ENCODE measurements at places on chromosomes 5 and 9. TPM values are rescaled to one million over a fixed set of nuclear protein-coding genes. Genes with fewer than 3 reads are reported as not detected.

DNA sequence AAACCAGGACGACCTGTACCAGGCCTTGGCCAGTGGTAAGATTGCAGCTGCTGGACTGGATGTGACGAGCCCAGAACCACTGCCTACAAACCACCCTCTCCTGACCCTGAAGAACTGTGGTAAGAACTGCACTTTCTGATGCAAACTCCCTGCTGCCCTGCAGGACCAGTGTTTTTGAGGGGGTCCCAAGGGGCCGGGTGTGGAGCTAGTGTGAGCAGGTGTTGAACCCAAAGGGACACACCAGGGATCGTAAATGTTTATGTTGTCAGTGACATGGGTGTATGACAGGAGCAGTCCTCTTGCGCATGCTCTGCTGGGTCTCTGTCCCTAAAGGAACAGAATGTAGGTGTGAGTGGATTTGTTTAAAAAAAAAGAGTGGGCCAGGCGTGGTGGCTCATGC is 9.5 kb downstream of the GRHPR start:
- no peak for ATAC-seq

- ATAC-seq, result no peak
These were observed 58.4 kb downstream of the WHRN start for GRCh38 chr9:114446672-114447450.

SAXO1 gene
- 1.1 TPM for total RNA-seq

GRCh38 chr5:138549414-138549813 is 6.4 kb upstream of the ETF1 start:
- no peak for ATAC-seq

GRCh38 chr5:26625099-26625498 is 413.3 kb downstream of the CDH9 start:
- no peak for ATAC-seq

EPB41L4A gene
- 0.70 TPM for total RNA-seq

PAEP gene
- not detected for total RNA-seq

GRCh38 chr9:120888626-120889025 is 11.6 kb upstream of the PHF19 start:
- ATAC-seq, result no peak

GRCh38 chr9:33787839-33788238 is 7.5 kb upstream of the PRSS3 start:
- ATAC-seq, result no peak

DNA sequence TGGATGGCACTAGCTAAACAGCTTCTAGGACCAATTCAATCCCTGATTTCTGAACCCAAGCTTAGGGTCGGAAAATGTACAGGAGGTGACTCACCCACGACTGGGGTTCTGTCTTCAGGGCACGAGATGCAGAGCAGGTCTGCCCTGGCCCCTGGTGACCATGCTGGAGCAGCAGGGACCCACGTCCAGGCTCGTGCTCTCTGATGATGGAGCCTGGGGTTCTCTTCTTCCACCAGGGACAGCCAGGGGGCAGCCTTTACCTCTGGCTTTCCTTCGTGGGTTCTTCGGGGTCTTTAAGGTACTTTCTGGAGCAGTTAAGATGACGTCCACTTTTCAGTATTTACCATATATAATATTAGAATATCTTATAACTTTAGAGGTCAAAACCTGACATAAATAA is 2.1 kb downstream of the CFAP77 start:
- peak; percentile 34 for ATAC-seq

CTNND2 gene
- total RNA-seq, result 3.0 TPM

- ATAC-seq, result peak; percentile 59
These were observed 351.4 kb downstream of the SEMA5A start for GRCh38 chr5:9194509-9194908.

- no peak for ATAC-seq
These were observed 65.2 kb upstream of the GLIS3 start for GRCh38 chr9:4365055-4365454.

DNA sequence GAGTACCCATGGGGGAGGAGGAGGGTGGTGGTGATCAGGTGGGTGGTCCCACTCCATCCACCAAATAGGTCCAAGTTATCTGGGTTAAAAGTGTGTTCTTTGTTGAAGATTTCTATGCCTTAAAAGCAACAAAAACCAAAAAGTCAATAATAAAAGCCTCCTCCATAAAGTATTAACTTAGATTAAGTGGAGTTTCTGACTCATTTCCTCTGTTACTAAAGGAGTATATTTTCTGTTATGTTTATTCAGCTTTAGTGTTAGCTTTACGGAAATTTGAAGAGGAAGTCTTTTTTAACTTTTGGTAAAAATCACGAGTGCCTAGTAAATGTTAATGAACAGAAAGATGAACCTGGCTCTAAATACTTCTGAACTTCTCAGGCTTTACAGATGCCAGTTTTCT is 17.8 kb downstream of the FBXO38 start:
- ATAC-seq, result no peak

GRCh38 chr5:61811052-61811451 is 479.0 kb downstream of the ZSWIM6 start:
- no peak for ATAC-seq

STC2 gene
- total RNA-seq, result 7.7 TPM

- no peak for ATAC-seq
These were observed at the start of gene SHOC1 for GRCh38 chr9:111794835-111795556. SHOC1 (minus strand) TSS chr9:111794937; CDS start chr9:111791418, 3,519 bp downstream.

- no peak for ATAC-seq
These were observed 45.9 kb upstream of the JAK2 start for GRCh38 chr9:4939118-4939561.

DNA sequence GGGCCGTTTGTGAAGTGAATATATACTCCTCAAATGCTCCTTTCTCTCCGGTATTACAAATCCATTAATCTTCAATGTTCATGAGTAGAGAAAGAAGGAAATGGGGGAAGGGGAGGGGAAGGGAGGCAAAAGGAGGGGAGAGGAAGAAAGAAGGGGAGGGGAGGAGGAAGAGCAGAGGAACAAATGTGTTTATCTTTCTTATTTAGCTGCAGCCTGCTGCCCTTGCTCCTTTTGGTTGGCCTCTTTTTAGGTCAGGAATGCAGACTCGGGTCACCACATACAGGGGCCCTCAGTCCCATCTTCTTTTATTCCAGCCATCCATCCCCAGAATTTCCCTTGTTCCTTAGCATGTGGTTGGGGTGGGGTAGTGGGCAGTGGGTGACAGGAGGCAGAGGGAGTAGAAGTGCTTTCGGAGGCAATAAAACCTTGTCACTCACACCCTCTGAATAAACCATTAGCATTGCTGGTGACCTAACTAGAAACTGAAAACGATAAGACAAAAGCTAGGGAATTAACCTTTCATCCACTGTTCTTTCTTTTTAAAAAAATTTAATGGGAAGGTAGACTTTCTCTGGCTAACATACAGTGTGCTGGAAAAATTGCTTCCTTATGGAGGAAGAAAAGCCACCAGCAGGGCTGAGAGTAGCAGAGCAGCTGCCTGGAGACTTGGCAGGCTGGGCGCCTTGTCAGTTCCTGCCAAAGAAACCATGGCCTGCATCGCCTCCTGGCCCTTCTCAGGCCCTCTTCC is 16.8 kb upstream of the PRLR start:
- peak; percentile 63 for ATAC-seq

SH2D3C gene
- 8.1 TPM for total RNA-seq

DNA sequence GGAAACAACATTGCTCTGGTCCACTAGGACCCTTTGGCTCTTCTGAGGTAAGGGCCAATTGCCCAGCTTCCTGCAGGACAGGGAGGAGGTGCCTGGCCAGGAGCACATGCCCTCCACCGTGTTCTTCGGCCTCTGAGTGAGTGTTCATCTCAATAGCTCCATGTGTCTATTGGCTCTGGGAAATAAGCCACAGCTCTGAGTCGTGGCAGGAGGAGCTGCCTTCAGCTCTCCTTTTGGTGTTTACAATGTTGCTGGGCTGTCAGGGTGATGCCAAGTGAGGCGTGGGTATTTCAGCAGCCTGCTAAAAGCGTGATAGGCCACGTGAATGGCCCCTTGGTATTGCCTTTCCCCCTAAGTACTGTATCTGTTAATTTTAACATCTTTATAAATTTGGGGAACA is 26.6 kb downstream of the GADD45G start:
- ATAC-seq, result no peak

GRCh38 chr5:89120719-89121118 is 237.7 kb upstream of the MEF2C start:
- ATAC-seq, result no peak

SEPTIN8 gene
- total RNA-seq, result 37.3 TPM

DNA sequence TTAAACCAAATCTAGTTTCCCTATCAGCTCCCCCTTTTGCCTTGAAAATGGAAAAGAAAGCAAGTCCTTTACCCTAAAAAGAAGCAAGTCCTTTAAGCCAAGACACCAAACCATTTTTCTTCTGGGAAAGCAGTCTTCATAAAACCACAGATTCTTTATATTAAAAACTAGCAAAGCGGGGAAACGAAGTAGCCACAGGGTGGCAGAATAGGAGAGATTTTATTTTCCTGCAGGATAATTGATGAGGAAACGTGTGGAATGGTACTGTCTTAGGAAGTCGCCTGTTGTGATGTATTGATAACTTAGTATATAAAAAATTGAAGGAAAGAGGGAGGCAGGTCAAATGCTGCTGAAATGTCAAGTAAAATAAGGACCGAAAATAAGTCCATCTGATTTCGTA is 41.1 kb downstream of the ZNF883 start:
- peak; percentile 21 for ATAC-seq

DNA sequence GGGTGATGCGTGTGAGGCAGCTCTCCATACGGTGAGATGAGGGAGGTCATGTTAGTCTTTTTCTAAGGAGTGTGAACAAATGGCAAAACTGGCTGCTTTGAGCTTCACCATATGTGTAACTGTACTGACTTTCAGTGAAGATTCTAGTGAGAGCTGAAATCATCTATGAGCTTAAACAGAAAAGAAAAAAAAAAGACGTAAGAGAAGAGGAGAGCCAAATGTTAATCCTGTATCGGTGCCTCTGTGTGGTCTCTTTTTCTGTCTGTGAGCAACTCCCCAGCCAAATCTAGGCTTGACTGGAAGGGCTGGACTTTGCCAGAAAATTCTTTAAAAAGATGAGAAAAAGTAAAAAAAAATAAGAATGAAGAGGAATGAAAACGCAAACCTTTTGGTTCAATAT is 209.7 kb upstream of the TUT7 start:
- no peak for ATAC-seq

DNA sequence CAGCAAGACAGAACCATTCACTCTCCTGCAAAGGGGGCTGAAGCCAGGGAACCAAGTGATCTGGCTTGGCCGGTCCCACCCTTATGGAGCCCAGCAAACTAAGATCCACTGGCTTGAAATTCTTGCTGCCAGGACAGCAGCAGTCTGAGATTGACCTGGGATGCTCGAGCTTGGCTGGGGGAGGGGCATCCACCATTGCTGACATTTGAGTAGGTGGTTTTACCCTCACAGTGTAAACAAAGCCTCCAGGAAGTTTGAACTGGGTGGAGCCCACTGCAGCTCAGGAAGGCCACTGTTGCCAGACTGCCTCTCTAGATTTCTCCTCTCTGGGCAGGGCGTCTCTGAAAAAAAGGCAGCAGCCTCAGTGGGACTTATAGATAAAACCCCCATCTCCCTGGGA is 60.5 kb downstream of the TNFSF8 start:
- ATAC-seq, result no peak

PCDHB11 gene
- total RNA-seq, result 0.75 TPM

- no peak for ATAC-seq
These were observed at the start of gene GABRP for GRCh38 chr5:170783498-170784247. GABRP (plus strand) TSS chr5:170783725; CDS start chr5:170788616, 4,891 bp downstream.

GRCh38 chr5:163623986-163624385 is 118.6 kb downstream of the MAT2B start:
- no peak for ATAC-seq

- ATAC-seq, result no peak
These were observed 89.5 kb downstream of the TSSK1B start for GRCh38 chr5:113344973-113345940.

DNA sequence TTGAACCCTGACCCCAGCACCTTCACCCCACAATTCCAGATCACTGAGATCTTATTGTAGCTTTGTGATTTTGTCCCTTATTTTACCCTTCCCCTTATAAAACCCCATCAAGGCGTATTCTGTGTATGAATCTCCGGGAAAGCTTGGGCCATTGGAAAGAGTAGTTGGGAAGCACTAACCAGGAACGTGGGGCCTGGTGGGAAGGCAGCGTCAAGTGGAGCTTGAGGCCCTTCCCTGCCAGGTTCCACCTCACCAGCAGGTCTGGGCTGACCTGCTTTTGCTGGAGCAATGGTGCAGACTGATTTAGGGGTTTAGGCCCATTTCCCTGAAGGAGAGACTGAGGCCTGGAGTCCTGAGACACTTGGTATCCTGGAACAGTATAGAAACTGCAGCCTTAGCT is 9.3 kb downstream of the PHF2 start:
- ATAC-seq, result no peak

- peak; percentile 27 for ATAC-seq
These were observed 663.2 kb upstream of the RGMB start for GRCh38 chr5:98110282-98110691.

PDE4D gene
- 8.7 TPM for total RNA-seq

- no peak for ATAC-seq
These were observed 15.4 kb upstream of the ALDOB start for GRCh38 chr9:101450931-101451330.

DNA sequence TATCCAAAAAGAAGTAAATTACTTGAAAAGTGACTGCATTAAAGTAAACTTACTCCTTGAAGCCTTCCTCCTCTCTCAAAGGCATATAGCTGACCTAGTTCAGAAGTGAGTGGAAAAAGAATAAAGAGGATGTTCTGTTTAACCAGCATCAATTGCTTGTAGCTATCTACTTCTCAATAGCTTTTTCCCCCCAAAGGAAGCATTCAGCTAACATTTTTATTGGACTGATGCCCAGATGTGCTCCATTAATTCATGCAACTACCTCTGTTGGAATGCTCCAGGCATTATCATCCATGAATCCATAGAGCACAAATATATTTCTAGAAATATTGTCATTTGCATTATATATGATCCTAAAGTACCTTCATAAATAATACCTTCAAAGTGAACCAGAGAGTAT is 132.8 kb downstream of the RASEF start:
- no peak for ATAC-seq

- ATAC-seq, result peak; percentile 98
These were observed 17.9 kb upstream of the ASS1 start for GRCh38 chr9:130426883-130427282.

DNA sequence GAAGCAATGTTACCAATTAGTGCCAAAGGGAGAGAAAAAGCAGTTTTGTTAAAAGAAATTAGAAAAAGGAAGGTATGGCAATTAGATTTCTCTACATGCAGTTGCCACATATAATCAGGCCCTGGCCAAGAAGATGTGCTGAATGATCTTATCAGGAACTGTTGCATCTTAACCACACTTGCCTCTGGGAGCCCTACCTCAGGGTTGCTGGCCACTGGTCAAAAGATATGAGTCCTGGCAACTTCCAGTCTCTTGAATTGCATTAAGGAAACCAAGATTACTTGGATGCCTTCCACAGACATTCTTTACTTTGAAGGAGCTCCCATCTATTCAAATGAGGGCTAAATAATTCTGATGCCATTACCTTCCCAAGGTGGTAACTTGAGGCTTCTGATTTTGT is 60.4 kb downstream of the TNC start:
- no peak for ATAC-seq

LOX gene
- 246 TPM for total RNA-seq

All from motor neuron (in vitro differentiated cells).